ENCODE measurements at places on chromosomes 7 and 10.

DNA sequence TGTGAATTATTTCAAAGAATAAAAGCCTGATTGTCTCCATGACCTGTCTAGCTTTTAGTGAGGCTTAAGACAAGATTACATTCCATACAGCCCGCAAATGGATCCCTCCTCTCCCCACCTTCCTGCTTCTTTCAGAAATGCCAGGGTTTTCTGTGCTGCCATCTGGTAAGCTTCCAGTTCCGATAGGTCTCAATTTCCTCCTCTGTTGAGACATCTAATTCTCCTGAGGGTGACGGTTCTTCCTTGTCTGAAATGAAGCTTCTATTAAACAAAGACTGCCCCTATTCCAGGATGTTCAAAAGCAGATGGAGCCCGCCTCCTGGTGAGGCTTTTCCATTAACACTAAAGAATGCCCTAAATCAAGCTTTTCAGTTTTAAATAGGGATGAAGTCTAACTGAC lies 295.6 kb downstream of the PTPRN2 start:
- no peak for DNase-seq

- DNase-seq = no peak
These were observed 692.7 kb downstream of the MAGI2 start for GRCh38 chr7:78760620-78761355.

DNA sequence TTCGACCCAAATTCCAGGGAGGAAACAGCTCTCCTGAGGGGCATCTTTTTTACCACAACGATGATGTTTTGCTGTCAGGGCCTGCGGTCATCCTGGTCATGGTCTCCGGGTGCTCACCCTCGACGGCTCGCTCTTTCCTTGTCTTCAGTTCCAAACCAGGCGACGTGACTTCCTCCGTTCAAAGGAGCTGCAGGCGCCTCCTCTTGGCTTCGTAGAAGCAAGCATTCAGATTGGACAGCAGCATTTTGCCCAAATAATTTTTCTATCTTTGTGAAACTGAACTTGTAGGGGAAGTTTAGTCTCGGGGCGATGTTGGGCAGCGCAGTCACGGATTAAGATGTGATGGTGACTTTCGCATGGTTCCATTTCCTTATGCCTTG lies 208.9 kb downstream of the DNAJB6 start:
- DNase-seq = no peak

DNA sequence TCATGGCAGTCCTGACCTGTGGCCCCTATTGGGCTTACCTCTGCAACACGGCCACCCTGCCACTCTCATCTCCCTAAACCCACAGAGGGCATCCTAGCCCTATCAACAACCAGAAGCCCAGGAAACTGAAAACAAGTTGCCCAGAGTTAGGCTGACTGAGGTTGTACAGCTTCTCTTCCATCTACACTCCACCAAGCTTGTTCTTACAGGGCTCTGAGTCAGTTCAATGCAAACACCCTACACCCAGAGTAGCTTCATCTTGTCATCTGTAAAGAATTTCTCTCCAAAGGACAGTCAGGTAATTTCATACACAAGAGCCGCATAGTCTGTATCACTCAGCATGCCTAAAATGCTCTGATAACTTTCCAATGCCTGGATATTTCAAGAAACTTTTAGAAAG lies 175.4 kb downstream of the ARID5B start:
- no peak for DNase-seq

- DNase-seq = no peak
These were observed 124.4 kb downstream of the CLEC2L start for GRCh38 chr7:139647814-139648390.

DNA sequence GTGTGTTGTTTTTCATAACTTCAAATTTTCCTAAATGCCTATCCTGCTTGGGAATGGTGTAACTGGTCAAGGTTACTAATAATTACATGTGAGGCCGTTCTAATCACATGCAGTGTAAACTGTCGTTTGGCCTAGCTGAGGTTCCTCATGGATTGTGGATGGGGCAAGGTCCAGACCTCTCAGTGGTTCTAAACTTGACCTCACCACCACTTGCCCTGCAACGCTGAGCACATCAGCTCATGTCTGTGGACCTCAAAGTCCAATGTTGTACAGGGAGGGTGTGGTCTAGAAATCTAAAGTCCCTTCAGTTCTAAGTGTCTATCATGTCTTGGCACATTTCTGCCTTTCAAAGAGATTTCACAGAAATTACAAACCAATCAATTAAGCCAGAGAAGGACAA lies 15.6 kb downstream of the RBP3 start:
- no peak for DNase-seq

- no peak for DNase-seq
These were observed 32.2 kb downstream of the LSM5 start for GRCh38 chr7:32458025-32458424.

- no peak for DNase-seq
These were observed 44.1 kb downstream of the GLI3 start for GRCh38 chr7:42192851-42193461.

DNA sequence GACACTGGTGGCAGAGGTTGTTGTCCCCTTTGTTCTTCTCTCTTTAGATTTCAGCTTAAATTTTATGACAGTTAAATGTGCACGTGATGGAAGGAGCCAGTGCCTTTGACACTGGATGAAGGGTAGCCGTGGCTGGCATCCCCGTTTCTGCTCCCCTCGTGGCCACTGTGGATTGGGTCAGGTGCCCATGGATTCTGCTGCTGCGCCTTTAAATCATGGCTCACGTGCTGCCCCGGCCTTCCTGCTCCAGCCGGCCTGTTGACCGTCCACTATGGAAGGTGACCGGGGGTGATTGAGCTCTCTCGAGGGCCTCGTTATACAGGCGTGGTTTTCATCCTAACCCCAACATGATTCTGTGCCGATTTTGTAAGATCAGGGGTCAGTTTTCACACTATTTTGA lies 34.5 kb downstream of the WDR37 start:
- DNase-seq = no peak

- DNase-seq = no peak
These were observed 13.1 kb upstream of the SGMS1 start for GRCh38 chr10:50636618-50637579.

- DNase-seq = no peak
These were observed 9.8 kb downstream of the TBXAS1 start for GRCh38 chr7:139838876-139839275.

GRCh38 chr10:58754469-58755339 lies 242.0 kb downstream of the BICC1 start:
- DNase-seq = peak; percentile 46

DNA sequence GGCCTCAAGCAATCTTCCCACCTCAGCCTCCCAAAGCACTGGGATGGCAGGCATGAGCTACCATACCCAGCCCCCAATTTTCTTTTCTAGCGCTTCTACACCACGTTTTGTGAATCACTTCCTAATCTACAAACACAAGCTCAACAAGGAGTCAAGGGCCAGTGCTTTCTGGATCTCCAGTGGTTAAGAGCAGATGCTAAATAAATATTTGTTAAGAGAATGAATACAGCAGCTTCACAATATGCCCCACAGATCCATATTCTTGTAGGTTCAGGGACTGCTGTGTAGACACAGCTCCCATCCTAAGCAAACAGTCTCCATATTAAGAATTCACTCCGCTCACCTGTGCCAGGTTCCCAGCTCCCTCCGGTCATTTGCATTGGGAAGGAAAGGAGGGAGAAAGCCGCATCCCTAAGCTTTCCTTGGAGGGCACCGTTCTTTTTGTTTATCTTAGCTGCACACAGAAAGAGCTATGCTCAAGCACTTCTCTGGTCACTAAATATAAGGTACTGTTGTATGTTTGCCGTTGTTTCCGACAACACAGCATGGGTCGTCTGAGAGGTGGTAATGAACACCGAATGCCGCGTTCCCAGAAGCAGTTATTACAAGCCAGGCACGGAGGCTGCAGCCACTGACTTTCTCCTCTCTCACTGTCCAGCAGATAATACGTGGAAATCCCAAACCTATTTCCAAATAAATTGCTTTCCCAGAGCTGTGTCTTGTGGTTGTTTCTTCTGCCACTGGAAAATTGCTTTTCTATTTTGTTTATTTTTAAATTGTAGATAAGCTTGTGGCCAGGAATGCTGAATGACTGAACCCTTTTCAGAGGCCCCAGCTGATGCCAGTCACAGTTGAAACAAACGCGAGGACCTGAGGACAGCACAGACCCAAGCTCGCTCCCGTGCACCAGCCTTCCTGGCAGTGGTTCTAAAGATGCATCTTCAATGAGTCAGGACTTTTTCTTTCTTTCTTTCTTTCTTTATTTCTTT lies 217.1 kb downstream of the PRPF18 start:
- DNase-seq = no peak

DNA sequence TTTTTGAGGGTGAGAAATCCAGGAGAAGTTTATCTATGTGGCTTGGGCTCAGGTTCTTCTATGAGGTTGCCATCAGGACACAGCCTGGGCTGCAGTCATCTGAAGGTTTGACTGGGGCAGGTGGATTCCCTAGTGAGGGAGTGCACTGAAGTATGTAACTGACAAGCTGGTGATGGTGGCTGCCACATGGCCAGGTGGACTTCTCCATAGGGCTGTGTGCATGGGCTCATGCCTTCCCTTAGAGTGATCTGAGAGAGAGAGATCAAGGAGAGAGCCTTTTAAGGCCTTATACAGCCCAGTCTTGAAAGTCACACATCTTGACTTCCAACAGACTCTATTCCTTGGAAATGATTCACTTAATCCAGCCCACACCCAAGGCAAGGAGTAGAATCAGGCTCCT lies 266.6 kb upstream of the PITRM1 start:
- no peak for DNase-seq

- DNase-seq = no peak
These were observed 96.4 kb downstream of the PRKG1 start for GRCh38 chr10:51170518-51171245.

DNA sequence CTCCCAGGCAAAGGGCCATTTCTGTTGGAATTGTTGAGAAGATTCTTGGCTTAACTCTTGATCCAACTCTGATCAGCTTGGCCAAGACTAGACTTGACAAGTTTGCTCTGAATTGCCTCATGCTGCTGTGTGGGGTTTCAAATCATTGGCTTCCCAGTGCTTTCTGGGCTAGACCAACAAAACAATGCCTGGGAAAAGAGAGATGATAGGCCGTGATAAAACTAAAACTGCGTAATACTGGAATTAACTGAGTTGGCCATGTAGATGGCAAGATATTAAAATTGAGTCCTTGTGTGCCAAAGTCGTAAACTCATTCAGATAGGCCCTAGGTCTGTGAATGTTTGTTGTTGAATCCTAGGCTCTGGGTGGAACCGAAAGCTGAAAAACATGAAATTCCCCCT lies 222.6 kb downstream of the MGMT start:
- no peak for DNase-seq

DNA sequence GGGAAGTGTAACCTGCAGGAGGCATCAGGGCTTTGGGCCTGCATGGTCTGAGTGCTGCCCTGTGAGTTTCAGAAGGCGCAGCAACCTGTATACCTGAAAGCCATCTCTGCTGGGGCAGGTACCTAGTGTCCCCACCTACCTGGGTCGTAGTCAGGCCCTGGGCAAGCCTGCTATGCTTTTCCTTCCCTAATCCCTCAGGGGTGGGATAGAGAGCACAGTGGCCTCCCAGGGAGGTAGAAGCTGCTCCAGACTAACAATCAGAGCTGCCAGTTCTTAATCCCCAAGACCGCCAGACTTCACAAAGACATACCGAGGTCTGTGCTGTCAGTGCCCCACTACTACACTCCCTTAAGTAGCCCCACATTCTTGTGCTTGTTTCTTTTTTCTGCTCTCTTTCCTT lies 52.0 kb downstream of the PTEN start:
- DNase-seq = no peak
